ENCODE measurements at places on chromosomes 4 and X.

DNA sequence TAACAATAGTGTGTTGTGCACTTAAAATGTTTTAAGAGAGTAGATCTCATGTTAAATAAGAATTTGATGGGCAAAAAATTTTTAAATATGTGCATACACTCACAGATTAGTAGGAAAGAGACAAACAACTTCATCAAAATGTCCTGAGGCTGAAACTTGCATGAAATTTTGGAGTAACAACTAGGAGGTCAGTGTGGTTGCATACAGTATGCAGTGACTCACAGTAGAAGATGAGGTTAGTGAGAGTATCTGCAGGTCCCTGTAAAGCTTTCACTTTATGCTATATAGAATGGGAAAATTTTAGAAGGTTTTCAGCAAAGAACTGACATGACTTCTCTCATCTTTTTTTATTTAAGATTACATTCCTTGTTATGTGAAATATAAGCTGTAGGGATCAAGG, 453.1 kb upstream of the KLHL4 start:
- DNase-seq, result no peak

GRCh38 chr4:124028182-124028581, 631.6 kb downstream of the SPRY1 start:
- no peak for DNase-seq

DNA sequence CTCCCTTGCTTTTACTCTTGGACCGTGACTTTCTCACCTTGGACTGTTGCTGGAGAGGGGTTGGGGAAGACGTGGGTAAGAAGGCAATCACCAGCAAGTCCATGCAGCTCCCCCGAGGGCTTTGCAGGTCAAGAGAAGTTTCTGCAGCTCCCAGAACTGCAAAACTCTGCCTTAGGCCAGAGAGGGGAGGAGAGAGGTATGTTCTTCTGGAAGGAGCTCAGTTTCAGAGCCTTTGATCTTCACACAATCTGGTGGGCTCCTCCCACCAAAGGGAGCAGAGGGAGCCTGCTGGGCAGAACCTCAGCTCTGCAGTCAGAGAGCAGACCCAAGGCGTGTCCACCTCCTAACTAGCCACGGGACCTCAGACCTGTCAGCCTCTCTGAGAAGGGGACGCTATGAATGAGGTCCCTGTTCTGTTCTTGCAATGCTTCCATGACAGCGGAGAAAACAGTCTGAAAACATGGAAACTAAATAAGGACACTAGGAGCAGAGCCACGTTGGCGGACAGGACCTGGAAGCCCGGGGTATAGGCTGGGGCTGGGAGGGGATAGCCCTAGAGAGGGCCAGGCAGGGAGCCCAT, 92.8 kb downstream of the EVC2 start:
- DNase-seq, result no peak

- no peak for DNase-seq
These were observed 66.3 kb upstream of the PUDP start for GRCh38 chrX:7214251-7214650.

All from kidney capillary endothelial cell (primary cell).